Astrocyte of the cerebellum (primary cell): ENCODE measurements at places on chromosomes 13 and 19.

DNA sequence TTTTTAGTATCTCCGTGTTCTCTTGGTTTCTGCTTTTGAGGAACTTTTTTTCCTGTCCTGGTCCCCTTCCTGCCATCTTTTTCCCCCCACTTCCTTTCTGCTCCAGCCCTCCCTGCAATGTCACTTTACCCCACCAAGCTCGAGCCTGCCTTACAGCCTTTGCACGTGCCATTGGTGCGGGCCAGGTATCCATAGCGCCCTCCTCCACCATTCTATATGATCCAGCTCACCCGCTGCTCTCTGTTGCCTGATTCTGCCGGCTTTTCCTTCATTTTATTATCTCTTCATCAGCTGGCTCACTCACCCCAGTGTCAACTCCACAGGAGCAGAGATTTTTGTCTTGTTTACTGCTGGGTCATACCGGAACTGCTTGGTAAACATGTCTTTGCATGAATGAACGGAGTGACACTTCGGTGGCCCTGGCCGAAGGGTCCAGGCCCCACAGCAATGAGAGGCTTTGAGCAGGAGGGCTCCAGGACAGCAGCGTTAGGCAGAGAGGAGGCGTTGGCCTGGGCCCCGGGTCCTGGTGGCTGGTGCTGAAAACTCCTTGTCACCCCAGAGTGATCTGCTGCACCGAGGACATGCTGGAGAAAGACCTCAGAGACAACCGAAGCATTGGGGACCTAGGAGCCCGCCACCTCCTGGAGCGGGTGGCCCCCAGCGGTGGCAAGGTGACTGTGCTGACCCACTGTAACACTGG lies 1.2 kb downstream of the MRI1 start:
- no peak for DNase-seq

- DNase-seq, result no peak
These were observed 10.3 kb downstream of the ZNF480 start for GRCh38 chr19:52307275-52307674.

DNA sequence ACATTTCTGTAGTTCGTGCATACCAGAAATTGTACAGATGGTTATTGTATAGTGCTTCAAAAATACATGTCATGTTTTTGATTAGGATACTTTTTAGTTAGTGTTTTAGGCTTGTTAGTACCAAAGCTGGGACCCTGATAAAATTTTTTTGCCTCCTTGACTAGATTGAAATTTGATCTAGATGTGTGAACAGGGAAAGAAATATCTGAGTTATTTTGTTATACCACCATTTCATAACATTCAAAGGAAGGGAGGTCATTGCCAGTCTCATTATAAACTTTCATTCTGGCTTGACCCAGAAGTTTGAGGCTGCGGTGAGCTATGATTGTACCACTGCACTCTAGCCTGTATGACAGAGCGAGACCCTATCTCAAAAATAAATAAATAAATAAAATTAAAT lies 9.0 kb downstream of the LMO7 start:
- no peak for DNase-seq

GRCh38 chr13:35164324-35164932 lies 222.4 kb downstream of the NBEA start:
- no peak for DNase-seq

DNA sequence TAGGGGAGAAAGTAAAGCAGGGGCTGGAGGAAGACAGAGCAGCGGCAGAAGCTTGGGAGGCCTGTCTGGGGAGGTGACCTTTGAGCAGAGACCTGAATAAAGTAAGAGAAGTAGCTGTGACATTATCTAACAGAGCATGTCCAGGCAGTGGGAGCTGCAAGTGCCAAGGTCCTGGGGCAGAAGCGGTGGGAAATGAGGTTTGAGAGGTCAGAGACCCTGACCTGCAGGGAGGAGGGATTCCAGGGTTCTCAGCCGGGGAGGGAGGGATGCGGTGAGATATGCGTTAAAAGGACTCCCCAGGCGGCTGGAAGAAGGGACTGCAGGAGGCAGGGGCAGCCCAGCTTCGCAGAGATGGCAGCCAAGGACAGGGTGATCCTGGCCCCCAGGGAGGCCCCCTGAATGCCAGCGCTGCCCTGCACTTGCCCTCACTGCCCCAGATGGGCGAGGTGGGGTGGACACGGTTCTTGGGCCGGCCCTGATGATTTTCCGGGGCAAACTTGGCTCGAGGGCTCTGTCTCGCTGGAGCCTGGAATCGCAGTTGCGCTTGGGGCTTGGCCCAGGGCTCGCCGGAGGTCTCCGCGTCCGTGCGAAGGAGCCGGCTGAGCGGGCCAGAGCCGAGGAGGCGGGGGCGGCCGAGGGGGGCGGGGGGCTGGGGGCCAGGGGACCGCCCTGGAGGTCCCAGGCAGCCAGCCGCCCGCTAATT lies 3.2 kb downstream of the CRLF1 start:
- no peak for DNase-seq

DNA sequence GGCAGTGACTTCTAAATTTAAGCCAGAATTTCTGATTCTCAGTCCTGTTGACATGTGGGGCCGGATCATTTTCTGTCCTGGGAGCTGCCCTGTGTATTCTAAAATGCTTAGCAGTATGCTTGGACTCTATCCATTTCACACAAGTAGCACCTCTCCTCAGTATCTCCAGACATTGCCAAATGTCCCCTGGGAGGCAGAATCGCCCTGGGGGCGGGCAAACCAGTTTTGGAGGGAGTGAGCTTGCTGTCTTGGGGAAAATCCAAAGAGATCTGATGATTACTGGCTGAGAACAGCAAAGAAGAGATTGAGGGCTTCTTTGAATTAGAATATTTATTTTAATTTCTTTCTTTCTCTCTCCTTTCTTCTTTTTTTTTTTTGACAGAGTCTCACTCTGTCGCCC lies 16.4 kb downstream of the VAV1 start:
- DNase-seq, result no peak

- peak; percentile 75 for DNase-seq
These were observed 22.2 kb downstream of the CCDC169 start for GRCh38 chr13:36275190-36276002.

DNA sequence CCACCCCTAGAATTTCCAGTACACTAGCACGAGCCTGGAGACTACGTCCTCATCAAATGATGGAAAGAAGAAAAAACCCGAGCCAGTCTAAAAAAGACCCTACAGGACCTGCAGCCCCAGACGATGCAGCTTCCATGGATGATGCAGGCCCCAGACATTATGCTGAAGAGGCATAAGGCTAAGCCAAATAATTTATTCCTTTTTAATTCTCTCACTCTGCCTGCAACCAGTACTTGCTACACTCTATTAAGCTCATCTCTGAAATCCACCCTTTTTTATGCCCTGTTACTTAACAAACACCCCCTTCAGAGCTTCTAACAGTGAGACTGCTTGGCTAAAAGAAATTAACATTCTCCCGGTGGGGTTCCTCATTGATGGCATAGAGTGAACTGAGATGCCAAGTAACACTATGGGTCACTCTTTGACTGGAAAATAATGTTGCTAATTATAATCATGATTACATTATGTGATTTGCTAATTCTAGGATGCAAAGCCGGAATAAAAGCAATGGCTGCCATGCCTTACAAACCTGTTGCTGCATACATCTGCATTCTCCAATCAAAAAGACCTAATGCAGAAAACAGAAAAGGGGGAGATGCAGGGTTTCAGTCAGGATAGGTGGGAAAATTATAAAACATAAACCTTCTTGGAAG lies 1462.4 kb downstream of the UQCRFS1 start:
- no peak for DNase-seq

DNA sequence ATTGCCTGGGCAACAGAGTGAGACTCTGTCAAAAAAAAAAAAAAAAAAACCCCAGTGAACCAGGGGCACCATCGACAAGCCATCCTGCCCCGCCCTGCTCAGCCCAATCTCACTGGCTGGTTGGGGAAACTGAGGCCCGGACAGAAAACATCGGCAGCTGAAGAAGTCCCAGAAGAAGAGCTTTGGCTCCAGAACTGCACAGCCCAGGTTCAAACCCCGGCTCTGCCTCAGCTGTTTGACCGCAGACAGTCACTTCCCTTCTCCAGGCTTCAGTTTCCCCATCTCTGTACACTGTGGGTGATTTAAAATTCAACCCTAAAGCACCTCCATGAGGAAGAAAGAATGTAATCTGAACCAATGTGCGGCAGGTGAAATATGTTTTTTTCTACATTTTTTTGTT lies 9.4 kb upstream of the SEMA6B start:
- DNase-seq, result no peak

- peak; percentile 76 for DNase-seq
These were observed at the start of gene LDLR for GRCh38 chr19:11089254-11090013. LDLR (plus strand) TSS chr19:11089463; CDS start chr19:11089549, 86 bp downstream.

- no peak for DNase-seq
These were observed 48.6 kb downstream of the FAM124A start for GRCh38 chr13:51270623-51271415.

GRCh38 chr19:45515081-45515624 lies 7.9 kb downstream of the VASP start:
- no peak for DNase-seq

GRCh38 chr13:50101590-50101989 lies 86.3 kb downstream of the KCNRG start:
- DNase-seq, result no peak

- DNase-seq, result no peak
These were observed 101.4 kb downstream of the RNF17 start for GRCh38 chr13:24865163-24865953.

GRCh38 chr13:87093399-87093798 lies 577.8 kb upstream of the SLITRK5 start:
- no peak for DNase-seq

DNA sequence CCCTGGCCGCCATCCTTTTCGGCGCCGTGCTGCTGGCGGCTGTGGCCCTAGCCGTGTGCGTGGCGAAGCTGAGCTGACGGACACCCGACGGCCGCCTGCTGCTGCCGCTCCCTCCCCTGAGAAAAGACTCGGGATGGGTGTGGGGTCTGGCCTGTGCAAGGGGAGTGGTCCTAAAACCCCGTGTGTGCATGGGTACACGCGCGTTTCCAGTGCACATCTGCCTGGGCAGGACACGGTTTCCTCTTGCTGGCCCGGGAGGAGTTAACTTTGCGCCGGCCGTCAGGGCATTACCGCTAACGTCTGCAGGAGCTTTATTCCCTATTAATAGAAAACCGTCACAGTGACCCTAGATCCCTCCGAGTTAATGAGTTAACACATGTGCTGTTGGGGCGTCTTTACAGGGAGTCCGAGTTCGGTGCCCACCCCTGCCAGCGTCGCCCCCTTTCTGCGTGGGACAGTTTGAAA lies 1.3 kb downstream of the RGS9BP start:
- no peak for DNase-seq

DNA sequence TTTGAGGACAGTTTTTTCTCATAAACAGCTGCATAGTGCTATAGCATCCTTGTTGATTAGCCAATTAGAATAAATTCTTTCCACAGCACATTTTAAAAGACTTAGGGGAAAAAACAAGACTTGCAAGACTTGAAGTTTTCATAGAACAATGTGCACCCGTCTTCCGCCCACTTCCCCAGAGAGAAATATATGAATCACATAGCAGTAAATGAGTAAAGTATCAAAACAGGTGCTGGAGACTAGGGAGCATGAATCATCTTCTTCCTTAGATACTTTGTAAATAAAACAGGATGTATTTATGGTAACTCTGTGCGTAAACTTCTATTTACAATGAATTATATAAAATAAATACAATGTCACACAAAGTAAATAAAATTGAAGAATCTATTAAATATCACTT lies 75.1 kb downstream of the COL4A2 start:
- DNase-seq, result no peak

DNA sequence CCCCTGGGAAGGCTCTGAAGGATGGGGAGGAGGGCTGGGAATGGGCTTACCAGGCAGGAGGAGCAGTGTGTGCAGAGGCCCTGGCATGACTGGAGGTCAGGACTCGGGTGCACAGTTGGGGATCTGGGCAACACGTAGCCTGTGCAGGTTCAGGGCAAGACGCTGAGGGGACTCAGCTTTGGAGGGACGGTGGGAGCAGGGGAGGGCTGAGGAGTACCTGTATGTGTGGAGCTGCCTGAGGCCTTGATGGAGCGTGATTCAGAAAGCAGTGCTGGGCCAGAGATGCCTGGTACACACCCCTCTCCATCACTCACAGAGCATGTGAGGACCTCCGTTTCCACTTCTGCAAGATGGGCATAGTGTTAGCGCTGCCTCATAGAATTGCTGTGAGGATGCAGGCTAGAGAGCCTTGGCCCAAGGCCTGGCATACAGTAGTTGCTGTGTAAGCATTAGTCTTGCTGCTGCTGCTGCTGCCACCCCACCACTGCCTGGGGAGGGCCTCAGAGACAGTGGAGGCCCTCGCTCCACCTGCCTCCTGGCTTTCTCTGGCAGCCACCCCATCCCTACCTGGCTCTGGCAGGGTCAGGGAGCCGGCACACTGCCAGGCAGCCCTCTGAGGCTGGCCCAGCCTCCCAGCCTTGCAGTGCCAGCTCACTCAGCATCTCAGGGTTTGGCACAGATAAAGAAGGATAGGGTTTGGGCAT lies 2.4 kb downstream of the PAK4 start:
- DNase-seq, result no peak

DNA sequence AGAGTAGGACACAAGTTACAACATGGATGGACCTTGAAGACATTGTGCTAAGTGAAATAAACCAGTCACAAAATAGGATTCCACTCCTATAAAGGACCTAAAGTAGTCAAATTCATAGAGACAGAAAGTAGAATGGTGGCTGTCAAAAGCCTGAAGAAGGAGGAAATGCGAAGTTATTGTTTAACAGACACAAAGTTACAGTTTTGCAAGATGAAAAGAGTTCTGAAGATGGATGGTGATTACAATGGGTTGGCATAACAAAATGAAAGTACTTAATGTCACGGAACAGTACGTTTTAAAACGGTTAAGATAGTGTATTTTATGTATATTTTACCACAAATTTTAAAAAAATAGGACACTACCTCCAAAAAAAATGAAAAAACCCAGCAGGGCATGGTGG lies 34.8 kb downstream of the FOXO1 start:
- no peak for DNase-seq

DNA sequence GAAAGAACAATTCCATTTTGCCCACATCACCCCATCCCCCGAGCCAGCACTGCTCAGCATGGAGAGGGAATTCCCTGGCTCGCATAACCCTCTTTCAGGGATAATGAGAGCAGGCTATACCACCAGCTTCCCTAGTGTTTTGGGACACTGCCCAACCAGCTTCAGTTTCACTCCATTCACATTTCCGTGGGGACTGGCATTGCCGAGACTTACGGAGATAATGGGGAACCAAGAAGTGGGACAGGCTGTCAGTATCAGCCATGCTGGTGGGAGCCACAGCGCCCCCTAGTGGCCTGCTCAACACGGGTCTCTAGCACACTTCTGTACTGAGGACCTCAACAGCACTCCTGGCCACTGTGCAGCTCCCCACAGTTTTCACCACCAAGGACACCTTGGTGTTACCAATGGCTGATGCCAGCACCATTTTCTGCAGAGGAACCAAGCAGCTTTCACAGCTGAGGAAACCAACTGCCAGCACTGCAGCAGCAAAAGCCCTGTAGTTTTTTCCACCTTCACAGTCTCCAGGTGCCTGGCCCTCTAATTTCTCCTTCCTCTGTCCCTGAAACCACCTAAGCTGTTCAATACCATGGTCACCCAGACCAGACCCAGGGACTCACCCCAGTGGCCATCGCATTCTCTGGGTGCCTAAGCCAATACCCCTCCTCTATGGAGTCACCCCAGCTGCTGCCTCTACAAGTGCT lies 23.7 kb downstream of the SLC6A16 start:
- DNase-seq, result peak; percentile 4

GRCh38 chr19:5987077-5987818 lies 9.3 kb upstream of the RANBP3 start:
- peak; percentile 79 for DNase-seq
